ENCODE measurements at places on chromosomes 5 and 9. TPM values are rescaled to one million over a fixed set of nuclear protein-coding genes. Genes with fewer than 3 reads are reported as not detected.

NR5A1 gene
- total RNA-seq = not detected

KCTD16 gene
- total RNA-seq = not detected

C9 gene
- not detected for total RNA-seq

DNAI1 gene
- not detected for total RNA-seq

PCDHA1 gene
- not detected for total RNA-seq

CATSPER3 gene
- total RNA-seq = 4.1 TPM

CCDC192 gene
- not detected for total RNA-seq

INSL6 gene
- total RNA-seq = not detected

ZCCHC9 gene
- 16.5 TPM for total RNA-seq

NDOR1 gene
- 19.4 TPM for total RNA-seq

PCDHA4 gene
- total RNA-seq = 1.6 TPM

SLCO4C1 gene
- total RNA-seq = 5.9 TPM
